SJCRH30 (cell line): ENCODE measurements at places on chromosomes 6 and 20. TPM values are rescaled to one million over a fixed set of nuclear protein-coding genes. Genes with fewer than 3 reads are reported as not detected.

Gene SLC22A2
- total RNA-seq, result 0.02 TPM in 1 of 2 replicates, not detected in the other

Gene MAPK13
- total RNA-seq, result 0.08 and 0.23 TPM in 2 replicates

Gene CDKN1A
- total RNA-seq, result 56.1 and 57.8 TPM in 2 replicates

- peak; percentile 96 for DNase-seq
Measured at GRCh38 chr6:54614499-54615195, 231.9 kb upstream of the FAM83B start.

DNA sequence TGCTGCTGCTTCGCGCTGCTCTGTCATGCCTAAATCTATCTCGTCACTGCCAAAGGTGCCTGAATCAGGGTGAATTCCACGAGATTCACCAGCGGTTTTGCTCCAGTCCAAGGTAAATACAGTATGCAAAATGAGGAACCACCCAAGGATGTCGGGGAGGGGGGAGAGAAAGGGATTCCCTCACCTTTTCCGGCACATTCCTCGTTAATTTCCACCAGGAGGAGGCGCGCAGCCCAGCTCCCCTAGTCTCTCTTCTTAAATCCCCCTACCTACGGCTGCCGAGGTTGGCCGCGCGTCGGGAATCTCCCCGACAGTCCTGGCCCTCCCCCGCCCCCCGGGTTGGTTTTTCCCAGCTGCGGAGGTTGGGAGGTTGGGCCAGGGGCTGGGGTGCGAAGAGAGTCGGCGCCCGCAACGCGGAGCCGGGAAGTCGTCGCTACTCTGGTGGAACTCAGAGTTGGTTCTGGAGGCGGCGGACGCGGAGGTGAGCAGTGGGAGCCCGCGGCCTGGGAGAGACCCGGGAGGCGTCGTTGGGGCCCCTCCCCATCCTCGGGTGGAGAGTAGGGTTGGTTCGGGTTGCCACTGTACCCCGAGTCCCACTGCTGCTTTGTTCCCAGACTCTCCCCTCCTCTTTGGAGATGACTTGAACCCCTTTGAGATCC is at the start of gene TPBG:
Gene TPBG, plus strand, starts transcription at position 390 of the 659 bp plus-strand sequence. CDS start 1,145 bp downstream, outside the sequence.
- DNase-seq, result peak; percentile 83

DNA sequence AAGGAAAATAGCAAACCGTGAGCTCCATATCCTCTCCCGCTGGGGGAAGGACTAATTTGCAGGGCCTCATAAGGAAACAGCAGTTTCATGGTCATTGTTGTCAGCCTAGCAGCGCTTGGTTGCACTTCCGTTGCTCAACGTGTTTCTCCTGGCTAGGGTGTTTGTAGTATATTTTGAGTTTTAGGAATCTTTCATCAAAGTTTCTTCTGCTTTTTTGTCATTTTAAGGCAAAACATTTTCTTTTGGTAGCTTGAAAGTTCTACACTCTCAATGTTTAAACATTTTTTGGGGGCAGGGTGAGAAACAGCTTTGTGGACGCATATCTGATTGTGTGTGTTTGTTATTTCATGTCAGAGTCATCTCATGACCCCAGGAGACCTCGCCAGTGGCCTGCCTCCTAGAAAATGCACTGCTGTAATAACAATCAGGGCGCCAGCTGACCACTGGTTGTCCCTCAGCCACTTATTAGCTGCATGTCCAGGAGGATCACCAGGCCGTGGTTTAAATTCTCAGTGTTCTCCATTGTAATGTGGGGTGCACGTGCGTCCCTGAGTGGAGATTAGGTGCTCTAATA is 20.6 kb downstream of the JARID2 start:
- DNase-seq, result no peak

DNA sequence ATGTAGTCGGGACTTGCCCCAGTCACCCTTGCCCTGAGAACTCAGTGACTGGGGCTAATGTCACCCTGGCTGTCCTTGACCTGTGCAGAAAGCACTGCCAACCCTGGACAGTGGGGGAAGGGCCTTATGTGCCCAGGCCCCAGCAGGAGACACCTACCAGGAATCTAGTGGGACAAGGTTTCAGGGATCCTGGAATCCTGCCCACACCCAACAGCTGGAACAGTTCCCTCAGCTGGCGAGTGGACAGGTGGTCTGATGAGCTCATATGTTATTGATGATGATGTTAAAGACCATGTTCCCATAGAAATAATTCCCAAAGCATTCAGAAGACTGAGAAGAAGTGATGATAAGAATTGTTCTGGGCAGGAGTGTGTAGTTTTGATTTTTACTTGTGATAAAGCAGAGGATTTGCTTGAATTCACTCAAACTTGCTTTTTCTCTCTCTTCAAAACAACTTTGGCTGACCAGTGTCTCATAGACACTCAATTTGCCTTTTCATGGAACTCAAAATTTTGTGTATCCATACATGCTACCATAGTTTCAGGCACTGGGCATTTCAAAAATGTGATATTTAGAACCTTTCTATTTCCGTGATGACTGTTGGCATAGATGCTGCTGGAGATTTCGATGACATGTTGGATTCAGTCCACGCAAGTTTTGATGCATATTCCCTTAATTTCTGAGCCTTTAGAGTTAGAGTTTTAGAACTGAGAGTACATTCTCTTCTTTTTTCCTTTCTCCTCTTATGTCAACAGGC is 79.3 kb downstream of the SLC22A3 start:
- peak; percentile 86 for DNase-seq

Gene NRSN1
- not detected in 2 replicates for total RNA-seq

Gene PAK5
- total RNA-seq, result not detected in 2 replicates

Gene TBXT
- total RNA-seq, result 0.20 TPM in 1 of 2 replicates, not detected in the other

- no peak for DNase-seq
Measured at GRCh38 chr6:45109551-45109950, 218.6 kb upstream of the RUNX2 start.

DNA sequence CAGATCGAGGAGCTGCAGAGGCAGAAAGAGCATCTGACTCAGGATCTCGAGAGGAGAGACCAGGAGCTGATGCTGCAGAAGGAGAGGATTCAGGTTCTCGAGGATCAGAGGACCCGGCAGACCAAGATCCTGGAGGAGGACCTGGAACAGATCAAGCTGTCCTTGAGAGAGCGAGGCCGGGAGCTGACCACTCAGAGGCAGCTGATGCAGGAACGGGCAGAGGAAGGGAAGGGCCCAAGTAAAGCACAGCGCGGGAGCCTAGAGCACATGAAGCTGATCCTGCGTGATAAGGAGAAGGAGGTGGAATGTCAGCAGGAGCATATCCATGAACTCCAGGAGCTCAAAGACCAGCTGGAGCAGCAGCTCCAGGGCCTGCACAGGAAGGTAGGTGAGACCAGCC is 26.2 kb downstream of the C20orf173 start:
- DNase-seq, result no peak

Gene CGA
- 0.20 TPM in 1 of 2 replicates, not detected in the other for total RNA-seq

DNA sequence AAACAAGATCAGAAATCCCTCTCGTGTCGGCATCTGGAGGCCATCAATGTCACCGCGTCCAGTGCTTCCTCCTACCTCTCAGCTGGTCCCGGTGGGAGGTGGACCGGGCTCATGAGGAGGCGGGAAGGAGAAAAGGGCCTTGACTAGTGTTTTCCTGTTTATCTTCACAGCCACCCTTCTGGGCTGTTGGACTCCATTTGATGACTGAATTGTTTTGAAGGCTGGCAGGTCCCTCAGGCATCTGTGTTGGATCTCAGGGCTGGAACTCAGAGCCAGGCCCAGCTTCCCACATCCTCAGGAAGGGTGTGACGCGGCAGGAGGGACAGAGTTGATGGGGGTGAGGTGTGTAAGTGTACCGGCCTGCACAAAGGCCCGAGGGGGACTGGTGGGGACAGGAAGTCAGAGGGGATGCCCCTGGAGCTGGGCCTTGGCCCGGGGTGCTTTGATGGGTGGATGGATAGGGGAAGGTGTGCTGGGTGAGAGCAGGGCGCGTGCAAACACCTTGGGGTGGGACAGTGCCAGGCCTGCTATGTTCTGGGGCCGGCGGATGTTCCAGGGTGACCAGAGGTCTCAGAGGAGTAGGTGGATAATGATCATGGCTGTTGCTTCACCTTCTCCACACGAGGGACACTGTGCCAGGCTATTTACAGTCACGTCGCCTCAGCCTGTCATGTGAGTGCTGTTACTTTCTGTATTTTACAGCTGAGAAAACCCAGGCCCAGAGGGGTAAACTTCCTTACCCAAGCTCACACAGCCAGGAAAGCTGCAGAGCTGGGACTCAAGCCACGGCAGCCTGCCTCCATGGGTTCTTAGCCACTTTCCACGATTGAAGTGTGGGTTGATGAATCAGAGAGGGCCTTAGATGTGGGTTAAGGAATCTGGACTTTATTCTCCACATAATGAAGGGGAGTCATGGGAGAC is 17.9 kb upstream of the CHMP4B start:
- no peak for DNase-seq

GRCh38 chr6:13248994-13249393 is 79.3 kb downstream of the TBC1D7 start:
- peak; percentile 45 for DNase-seq

- peak; percentile 72 for DNase-seq
Measured at GRCh38 chr6:33344701-33345697, 27.5 kb upstream of the ZBTB22 start.
